ENCODE measurements at places on chromosomes 1 and 21.

GRCh38 chr1:47351305-47351704, 17.7 kb downstream of the CMPK1 start:
- no peak for DNase-seq

- no peak for DNase-seq
These were observed 180.2 kb upstream of the MAP1LC3C start for GRCh38 chr1:242178924-242179708.

- DNase-seq: no peak
These were observed 21.2 kb upstream of the MYOCOS start for GRCh38 chr1:171600862-171601261.

DNA sequence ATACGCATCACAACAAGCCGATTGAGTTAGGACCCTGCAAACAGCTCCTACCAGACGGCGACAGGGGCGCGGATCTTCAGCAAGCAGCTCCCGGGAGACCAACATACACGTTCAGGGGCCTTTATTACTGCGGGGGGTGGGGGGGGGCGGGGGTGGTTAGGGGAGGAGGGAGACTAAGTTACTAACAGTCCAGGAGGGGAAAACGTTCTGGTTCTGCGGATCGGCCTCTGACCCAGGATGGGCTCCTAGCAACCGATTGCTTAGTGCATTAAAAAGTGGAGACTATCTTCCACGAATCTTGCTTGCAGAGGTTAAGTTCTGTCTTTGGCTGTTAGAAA, 162.0 kb downstream of the RUNX1 start:
- no peak for DNase-seq

DNA sequence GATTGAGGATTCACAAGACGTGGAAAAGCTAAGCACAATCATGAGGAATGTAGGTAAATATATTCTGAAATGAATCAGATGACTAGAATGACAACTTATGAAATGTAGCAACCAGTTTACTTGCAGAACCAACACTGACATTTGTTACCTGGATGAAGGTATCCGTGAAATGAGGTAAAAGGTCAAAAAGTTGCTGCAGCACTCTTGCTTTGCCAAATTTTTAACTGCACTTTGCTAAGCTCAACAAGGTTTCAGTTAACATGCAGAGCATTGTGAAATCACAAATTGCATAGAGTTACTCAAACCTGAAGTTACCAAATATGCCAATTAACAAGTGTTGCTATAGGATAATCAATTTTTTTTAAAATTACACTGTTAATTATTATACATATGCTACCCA, 1280.1 kb downstream of the KCNT2 start:
- no peak for DNase-seq

DNA sequence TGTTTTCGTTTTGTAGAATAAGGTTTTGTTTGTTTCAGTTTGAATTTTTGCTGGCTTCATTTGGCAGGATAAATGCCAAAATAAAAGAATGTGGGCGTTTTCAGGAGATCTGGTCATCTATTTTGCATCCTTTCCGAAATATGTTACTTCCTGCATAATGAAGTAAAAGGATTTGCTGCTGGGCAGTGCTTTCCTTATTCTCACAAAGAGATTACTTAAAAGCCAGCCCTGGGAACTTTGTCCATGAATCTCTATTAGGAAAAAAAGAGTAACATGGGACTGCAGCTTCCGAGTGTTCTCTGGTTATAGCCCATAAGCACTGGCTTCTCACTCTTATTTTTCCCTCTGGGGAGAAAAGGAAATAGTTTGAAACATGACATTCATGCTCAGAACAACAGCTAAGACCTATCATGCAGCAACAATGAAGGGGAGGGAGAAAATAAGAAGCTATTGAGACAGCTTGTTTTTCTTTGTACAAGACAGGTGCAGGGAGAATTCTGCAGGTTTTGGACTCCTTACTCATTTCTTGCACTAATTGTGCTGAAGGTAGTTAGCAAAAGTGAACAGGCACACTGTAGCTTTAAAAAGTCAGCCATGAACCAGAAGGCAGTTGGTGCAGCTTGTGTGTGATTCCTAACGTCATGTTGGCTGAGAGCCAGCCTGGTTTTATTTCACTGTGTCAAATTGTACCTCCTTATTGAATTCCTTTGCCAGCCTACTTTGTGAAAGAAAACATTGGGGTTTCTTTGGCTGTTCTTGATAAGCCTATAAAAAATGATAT, at the start of gene SAMD13:
Gene SAMD13, plus strand, starts transcription at position 705 of the 781 bp plus-strand sequence. CDS start 1,527 bp downstream, outside the sequence.
- DNase-seq: no peak

- no peak for DNase-seq
These were observed 389.2 kb downstream of the PLPP3 start for GRCh38 chr1:56189946-56190805.

- DNase-seq: no peak
These were observed 135.0 kb downstream of the LHX4 start for GRCh38 chr1:180365039-180365438.

Measured in stimulated activated CD4-positive, alpha-beta T cell treated with anti-CD3 and anti-CD28 coated beads, TNF-alpha, amount 100 ng/mL, for 4 hours (primary cell).